Foreskin fibroblast (primary cell): ENCODE measurements at places on chromosomes 5 and 9.

DNA sequence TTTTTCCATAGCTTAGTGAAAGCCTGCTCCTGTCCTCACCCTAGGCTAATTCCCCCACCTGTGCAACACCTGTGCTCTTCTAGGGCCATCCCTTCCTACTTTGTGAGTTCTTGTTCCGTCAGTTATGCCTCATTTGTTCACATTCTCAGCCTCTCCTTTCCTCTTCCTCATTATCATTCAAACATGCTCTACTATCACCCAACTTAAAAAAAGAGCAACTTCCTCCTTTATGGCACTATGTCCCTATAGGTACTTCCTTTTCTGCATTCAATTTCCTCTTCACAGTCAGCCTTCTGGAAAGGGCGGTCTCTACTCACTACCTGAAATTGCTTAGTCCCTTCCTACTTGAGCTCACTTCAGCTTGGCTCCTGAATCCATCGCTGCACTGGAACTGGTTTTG is 111.8 kb upstream of the LHFPL2 start:
- DNase-seq: no peak

DNA sequence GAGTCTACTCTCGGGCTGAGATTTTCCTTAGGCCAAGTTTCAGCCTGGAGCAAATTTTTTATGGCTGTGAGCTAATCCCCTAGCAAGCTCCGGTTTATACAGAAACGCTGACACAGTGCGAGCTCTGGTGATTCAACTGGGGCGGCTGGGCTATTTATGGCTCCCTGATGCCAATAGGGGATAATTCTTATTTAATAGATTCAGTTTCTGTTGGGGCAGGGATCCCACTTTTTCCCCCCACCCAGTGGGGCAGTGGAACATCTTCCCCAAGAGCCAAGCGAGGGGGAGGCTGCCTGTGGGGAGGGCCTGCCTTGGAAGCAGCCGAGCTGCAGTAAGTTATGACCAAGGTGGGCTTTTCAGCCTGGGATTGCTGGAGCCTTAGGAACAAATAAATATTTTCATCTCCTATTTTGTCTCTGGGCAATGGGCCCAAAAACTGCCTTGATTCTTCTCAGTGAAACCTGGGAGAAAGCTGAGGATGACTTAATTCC is 129.1 kb downstream of the MACROH2A1 start:
- peak; percentile 61 for DNase-seq

- peak; percentile 95 for DNase-seq
Observed at GRCh38 chr5:34522599-34523386, 133.3 kb upstream of the RAI14 start.

DNA sequence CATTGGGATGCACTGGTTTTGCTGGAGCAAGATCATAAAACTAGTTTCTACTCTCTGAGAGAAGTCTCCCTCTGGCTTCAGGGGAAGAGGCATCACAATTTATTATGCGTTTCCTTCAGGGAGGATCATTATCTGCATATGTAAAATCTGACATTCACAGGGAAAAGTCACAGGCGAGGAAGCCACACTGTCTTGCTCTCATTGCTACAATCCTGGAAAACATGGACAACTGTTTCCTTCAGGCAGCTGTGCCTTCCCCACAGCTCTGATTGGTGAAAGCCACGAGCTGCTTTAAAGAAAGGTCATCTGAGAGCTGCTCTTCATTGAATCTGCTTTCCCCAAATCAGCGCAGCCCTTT is 397.8 kb downstream of the MED10 start:
- DNase-seq: no peak

DNA sequence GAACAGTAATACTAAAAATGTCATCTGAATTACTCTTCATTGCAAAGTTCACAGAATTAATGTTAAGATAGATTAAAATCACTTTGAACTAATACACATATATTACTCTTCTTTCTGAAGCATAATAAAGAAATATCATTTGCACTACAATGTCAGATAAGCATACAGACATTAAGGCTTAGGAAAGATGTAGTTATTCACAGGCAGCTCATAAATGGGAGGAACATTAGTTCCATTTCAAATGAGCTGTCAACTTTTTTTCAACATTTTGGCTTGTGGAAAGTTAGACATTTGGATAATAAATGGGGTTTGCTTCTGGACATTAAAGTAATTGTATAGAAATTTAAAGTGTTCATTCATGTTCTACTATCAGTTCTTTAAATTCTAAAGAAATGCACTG is 6.3 kb downstream of the FGF10 start:
- no peak for DNase-seq

DNA sequence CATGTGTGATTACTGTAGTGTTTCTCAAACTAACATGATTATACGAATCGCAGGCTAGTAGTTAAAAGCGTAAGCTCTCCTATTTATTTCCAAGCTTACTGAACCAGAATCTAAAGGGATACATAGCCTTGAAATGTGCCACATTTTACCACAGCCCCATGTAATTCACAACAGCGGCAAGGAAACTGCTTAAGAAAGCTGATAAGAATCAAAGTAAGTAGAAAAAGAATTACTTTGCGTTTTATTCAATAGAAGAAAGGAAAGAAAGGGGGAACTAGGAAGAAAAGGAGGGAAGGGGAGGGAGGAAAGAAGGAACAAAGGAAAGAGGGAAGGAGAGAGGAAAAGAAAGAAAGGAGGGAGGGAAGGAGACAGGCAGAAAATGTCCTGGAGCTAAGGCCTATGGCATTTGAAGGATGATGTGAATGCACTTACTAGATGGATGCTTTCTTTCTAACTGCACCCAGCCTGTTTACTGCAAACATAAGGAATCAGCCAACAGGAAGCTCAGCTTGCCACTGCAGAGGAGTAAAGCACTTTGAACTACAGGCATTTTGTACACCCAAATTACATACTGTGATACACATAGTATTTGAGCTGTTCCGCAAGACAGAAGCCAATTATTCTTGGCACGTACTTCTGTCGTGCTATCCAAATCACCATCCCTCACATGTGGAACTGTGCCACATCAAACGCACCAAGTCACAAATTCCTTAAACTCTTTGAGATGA is 521.7 kb downstream of the RAB3C start:
- DNase-seq: peak; percentile 22

- no peak for DNase-seq
Observed at GRCh38 chr9:3471883-3472282, 53.9 kb downstream of the RFX3 start.

GRCh38 chr5:68354315-68354714 is 138.8 kb downstream of the PIK3R1 start:
- DNase-seq: no peak

- peak; percentile 77 for DNase-seq
Observed at GRCh38 chr5:139461698-139462097, 845 bp downstream of the ECSCR start.

- peak; percentile 57 for DNase-seq
Observed at GRCh38 chr5:40381676-40382363, 297.9 kb upstream of the PTGER4 start.

DNA sequence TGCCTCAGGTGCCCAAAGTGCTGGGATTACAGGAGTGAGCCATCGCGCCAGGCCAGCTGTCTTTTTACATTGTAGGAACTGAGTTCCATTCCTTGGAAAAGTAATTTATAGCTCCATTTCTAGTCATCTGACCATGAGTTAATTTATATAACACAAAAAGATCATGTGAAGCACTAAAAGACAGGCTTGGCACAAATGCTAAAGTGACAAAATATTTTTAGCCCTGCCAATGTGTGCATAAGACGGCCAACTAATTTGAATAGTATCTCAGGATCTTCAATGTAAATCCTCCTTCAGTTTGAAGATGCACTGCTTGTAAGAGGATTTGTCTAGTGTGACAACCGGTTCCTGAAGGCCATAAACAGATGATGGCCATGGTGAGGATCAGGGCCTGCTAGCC is 49.1 kb downstream of the MTMR12 start:
- DNase-seq: no peak

GRCh38 chr9:113600871-113601614 is 137.5 kb downstream of the RGS3 start:
- no peak for DNase-seq

GRCh38 chr5:133850811-133851210 is 117.6 kb downstream of the C5orf15 start:
- DNase-seq: no peak

DNA sequence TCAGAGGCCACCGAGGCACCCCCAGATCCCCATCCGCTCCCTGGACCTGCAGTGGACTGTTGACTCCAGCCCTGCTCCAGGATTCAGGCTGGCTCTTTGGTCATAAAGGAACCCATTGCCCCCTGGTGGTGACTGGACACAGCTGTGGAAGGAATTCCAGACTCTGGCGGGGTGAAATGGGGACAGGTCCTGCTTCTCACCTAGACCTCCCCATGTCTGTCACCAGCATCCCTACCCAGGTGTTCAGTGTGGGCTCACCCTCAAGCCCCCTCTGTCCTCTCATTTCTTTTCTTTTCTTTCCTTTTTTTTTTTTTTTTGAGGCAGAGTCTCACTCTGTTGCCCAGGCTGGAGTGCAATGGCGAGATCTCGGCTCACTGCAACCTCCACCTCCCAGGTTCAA is 25.5 kb upstream of the STXBP1 start:
- peak; percentile 88 for DNase-seq

- DNase-seq: no peak
Observed at GRCh38 chr9:5832071-5832537, 813 bp downstream of the ERMP1 start.

GRCh38 chr9:84385386-84386040 is 45.0 kb upstream of the SLC28A3 start:
- no peak for DNase-seq

GRCh38 chr5:61334868-61335615 is 3.0 kb downstream of the ZSWIM6 start:
- DNase-seq: peak; percentile 55

DNA sequence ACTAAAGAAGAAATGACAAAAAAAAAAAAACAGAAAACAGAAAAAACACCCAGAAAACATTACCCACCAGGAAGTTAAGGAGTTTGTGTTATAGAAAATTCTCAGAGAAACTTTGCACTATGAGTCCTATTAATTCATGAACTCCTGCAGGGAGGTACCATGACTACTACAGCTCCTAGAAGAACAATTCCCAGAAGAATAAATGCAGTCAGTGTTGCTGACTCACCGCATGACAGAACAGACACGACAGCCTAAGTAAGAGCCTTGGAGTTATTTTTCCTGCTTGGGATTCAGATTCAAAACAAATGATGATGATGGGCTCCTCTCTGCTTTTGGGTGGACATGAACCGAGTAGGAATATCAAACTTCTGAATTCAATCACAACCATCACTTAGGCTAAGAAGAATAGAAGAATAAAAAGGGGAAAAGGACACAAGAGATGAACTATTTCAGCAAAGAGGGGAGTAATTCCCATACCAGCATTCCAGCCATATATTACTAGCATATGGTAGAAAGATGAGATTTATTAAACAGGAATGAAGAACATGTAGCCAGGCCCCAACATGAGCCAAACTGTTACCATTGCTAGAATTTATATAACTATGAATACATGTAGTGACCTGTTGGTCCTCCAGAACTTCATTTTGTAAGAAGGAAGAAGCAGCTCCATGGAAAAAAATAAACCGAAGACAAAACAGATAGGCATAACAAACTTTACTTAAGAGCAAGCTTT is 209.6 kb upstream of the PDE4D start:
- DNase-seq: peak; percentile 8

DNA sequence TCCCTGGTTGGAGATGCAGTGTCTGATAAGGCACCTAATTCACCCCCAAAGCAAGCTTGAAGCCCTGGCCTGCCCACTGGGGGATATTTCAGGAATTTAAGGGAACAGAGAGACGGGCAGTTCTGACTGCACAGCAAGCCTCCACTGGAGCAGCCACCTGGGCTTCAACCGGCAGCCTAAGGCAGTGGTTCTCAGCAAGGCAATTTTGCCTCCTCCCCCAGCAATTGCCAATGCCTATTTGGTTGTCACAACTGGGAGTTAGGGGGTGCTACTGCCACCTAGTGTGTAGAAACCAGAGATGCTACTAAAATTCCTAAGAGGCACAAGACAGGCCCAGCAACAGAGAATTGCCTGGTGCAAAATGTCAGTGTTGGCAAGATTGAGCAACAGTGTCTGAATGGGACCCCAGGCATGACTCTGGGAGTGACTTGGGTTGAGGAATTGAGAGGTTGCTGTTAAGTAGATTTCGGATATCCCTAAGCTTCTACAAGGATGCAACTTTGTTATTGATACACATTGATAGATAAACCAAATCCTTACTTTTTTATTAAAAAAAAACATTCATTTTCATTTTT is 58.7 kb upstream of the CTSL start:
- no peak for DNase-seq

GRCh38 chr5:76874088-76874581 is 24.3 kb downstream of the S100Z start:
- no peak for DNase-seq

DNA sequence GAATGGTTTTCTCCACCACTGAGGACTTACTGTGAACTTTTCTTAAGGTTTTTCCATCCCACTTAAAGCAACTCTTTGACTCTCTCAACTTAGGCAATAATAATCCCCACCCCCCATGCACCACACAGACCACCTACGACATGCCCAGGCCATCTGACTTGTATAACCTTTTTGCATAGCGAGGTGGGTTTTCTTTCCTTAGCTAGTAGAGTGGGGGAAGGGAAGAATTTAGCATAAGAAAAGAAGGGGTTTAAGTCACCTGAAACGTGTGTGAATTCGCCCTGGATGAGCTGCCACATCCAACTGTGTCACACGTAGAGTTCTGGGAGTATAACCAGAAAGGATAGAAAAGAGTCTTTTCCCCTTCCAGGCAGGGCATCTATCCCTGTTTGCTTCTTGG is 262.7 kb downstream of the YTHDC2 start:
- DNase-seq: no peak

GRCh38 chr5:90940227-90940995 is 381.8 kb downstream of the ADGRV1 start:
- DNase-seq: peak; percentile 60

GRCh38 chr5:979100-979817 is 29.3 kb upstream of the NKD2 start:
- DNase-seq: no peak

GRCh38 chr5:91383956-91384300 is 811 bp upstream of the ARRDC3 start:
- peak; percentile 45 for DNase-seq

GRCh38 chr5:118996098-118996497 is 7.8 kb upstream of the DTWD2 start:
- no peak for DNase-seq

GRCh38 chr5:104431002-104431620 is 868.5 kb upstream of the NUDT12 start:
- DNase-seq: peak; percentile 6

DNA sequence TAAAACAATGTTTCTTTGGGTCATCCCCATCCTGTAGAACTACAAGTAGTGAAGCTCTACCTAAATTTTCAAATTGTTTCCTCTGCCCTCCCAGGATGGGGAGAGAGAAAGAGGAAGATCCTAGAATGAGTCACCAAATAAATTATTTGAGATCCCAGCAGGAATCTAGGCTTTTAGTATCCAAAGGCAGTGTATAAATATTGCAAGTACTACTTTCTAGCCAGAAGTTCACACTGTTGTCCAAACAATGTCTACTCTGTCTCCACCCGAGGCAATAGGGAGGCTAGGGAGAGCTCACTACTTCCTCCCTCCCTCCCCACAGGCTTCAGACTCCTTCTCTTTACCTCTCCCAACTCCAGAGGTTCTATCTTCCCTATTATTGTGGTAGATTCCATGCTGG is 362.8 kb downstream of the MRPS30 start:
- no peak for DNase-seq

- DNase-seq: peak; percentile 59
Observed at GRCh38 chr5:57937025-57937424, 454.4 kb upstream of the ACTBL2 start.

GRCh38 chr9:135087489-135087792 is at the start of gene OLFM1:
OLFM1 (plus strand) TSS chr9:135087668; CDS start chr9:135087990, 322 bp downstream.
- DNase-seq: peak; percentile 64
